ENCODE measurements at places on chromosomes 3 and 15.

DNA sequence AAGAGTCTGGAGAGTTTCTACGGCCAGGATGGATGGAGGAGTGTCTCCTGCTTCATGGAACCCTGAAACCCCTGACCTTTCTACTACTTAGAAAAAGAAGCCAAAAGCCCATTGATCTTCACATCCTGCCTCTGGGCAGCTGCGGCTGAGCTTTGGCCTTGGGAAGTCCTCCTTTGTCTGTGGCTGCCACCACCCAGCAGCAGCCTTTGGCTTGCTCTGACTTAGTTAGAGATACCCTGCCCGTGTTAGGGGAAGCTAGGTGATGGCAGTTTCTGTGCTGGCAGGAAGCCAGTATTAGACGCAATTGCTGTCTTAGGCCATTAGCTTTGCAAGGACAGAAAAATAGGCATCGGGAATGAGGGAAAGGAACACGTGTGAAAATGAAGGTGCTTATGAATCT lies 18.8 kb downstream of the APH1B start:
- DNase-seq = no peak

DNA sequence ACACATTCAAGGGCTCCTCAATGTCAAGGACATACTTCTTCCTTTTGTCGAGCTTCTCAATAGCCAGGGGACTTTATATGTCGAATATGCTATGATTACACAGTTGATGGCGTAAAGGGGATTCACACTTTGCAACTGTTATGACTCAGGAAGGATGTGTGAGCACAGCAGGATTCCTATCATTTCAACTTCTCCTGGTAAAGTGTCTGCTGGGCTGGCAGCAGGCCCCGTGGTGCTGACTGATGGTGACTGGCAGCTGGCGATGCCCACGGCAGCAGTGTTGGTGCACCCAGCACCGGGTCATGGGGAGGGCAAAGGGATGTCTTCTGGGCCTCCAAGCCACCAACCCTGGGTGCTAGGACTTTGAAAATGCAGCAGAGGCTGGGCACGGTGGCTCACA lies 44.8 kb upstream of the GNB5 start:
- DNase-seq = no peak

- no peak for DNase-seq
These were observed 101.8 kb upstream of the AADACL2 start for GRCh38 chr3:151631946-151632345.

DNA sequence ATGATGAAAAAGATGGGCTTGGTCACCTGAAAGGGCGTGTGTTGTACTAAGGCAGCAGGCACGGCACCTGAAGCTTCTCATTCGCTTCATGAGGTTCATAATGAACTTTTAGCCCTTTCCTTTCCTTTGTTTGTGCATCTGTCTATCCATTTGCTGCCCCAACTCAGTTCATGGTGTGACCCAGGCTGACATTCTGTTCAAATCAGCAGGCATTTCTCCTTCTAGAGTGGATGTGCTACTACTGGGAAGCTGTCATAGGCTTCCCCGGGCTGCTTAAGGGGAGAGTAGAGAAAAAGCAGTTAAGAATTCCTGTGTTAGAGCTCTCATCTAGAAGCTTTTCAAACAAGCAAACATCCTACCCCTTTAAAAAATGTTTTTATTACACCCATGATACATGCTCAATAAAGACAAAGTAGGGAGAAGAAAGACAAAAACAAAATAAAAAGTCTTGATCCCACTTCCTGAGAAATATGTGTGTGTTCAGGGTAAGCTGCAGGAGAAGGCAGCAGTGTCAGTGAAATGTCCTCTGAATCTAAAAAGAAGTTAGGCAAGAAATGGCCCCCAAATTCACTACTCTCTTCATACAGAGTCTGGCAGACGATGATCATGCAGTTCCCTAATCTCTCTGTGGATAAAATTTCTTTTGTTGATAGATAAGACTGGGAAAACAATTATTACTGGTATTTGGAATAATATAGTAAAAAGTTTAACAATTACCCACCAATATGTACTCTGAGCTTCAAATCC lies 136.9 kb upstream of the PFN2 start:
- no peak for DNase-seq

DNA sequence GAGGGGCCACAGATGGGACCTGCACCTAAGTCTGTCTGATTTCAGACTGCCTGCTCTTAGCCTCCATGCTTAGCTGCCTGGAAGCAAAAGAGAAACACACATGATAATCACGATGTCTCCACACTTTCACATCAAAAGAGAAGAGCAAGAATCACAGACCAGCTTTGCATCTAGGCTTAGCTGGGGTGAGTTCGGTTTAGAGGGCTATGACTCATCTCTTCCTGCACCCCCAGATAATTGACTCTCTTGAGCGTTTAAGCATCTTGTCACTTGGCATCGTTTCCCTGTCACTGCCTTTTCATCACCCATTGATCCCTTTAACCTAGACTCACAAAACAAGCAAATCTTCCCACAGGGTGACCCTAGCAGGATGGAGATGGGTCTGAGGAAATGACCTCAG lies 124.0 kb downstream of the NTRK3 start:
- DNase-seq = no peak

Data from stimulated activated CD8-positive, alpha-beta memory T cell treated with anti-CD3 and anti-CD28 coated beads, Interleukin-15, amount 100 ng/mL, for 24 hours (primary cell).